Pancreas (tissue), 10 donors: ENCODE measurements at places on chromosomes 5 and 9. TPM values are rescaled to one million over a fixed set of nuclear protein-coding genes. Genes with fewer than 3 reads are reported as not detected.

Gene FAM170A
- not detected for polyA plus RNA-seq

DNA sequence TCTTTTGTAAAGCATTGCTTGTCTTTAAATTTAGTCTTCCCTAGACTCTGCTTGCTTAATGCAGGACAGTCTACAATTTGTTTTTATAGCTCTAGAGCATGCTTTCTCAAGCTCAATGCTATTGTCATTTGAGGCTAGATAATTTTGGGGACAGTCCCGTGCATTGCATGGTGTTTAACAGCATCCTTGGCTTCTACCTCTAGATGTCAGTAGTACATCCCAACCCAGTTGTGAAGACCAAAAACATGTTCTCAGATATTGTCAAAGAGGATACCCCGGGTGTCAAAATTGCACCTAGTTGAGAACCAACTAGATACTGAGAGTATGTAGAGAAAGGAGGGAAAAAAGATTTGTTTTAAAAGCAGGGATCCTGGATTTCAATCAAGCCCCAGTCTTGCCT lies 277.5 kb downstream of the CEMIP2 start:
- no peak for DNase-seq

Gene PCSK1
- polyA plus RNA-seq, result 32.4 TPM

DNA sequence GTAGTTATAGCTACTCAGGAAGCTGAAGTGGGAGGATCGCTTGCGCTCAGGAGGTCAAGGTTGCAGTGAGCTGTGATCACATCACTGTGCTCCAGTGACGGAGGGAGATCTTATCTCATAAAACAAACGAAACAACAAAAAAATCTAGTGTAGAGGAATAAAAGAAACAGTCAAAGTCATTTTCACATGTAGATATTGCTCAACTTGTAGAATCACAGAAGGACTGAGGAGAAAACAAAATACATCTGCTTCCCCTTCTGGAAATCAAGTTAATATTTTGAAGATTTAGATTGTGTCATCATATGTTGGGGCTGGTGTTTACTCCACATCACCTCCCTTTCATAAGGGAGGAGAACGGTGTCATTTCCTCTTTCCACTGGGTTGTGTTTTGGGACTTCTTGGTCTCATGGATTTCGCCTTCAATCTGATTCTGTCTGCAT lies 8.2 kb upstream of the SLC46A2 start:
- DNase-seq, result no peak

GRCh38 chr9:34686231-34686630 lies 4.8 kb downstream of the CCL19 start:
- no peak for DNase-seq

GRCh38 chr5:66861402-66861801 lies 265.2 kb downstream of the MAST4 start:
- no peak for DNase-seq

DNA sequence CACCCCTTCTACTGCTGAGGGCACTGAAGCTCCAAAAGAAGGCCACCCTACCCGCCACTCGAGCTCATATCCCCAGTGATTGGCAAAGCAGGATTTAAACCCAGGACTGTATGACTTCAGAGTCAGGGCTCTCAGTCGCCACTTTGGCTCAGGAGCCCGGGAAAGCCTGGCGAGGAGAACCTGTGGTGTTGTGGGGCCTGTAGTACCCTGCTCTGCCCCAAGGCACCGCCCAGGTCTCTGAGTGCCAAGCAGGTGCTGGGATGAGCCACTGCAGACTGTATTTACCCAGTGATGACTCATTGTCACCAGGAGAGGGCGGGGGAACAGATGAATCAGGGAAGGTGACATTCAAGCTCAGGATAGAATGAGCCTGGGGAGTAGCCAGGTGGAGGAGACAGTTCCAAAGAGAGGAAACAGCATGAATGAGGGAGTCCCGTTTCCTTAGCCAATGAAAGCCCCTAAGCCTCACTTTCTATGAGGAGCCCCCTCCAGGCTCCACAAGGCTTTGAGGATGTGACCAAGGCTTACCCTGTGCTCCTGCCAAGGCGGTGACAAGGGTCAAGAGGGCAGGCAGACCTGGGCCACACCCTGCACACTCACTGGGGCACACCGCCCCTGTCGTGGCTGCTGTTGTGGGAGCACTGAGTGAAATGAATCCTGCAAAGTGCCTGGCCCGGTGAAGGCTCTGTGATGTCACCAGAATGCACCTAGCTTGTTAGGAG lies 17.8 kb upstream of the DPM2 start:
- peak; percentile 92 for DNase-seq

GRCh38 chr5:73749485-73750270 lies 123.7 kb downstream of the ARHGEF28 start:
- no peak for DNase-seq

DNA sequence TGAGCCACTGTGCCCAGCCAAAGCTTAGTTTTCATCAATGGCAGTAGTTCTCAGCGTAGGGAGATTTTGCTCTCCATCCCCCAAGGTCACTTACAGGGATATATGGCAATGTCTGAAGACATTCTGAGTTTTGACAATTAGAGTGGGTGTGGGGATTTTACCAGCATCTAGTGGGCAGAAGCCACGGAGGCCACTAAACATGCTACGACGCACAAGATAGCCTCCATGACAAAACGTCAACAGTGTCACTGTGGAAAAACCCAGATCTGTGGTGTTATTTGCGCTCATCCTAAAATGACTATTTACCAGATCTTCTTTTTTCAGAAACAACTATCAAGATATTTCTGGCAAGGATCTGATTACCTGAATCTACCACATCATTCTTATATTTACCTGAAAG lies 68.2 kb downstream of the CDC14B start:
- DNase-seq, result no peak

DNA sequence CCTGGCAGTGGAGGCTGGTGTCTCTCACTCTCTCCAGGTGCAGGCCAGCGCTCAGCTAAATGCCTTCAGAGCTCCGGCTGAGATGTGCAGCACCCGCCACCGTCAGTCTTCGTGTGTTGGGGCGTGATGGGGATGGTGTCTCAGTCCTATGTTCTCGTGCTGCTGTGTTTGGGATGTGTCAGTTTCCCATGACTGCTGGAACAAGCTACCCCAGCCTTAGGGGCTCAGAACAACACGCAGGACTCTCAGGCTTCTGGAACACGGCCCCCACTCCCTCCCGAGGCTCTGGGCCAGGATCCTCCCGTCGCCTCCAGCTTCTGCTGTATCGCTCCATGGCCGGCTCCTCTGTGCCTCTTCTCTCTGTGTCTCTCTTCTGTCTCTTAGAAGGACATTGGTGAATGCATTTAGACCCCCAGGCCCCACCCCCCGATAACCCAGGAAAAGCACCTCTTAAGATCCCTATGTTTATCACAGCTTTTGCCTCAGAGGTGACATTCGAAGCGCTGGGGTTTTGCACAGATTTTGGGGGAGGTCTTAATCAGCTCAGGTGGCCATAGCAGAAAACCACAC lies 9.6 kb upstream of the CEP72 start:
- no peak for DNase-seq

Gene ARID3C
- polyA plus RNA-seq, result not detected

Gene ZBED3
- polyA plus RNA-seq, result 6.7 TPM

DNA sequence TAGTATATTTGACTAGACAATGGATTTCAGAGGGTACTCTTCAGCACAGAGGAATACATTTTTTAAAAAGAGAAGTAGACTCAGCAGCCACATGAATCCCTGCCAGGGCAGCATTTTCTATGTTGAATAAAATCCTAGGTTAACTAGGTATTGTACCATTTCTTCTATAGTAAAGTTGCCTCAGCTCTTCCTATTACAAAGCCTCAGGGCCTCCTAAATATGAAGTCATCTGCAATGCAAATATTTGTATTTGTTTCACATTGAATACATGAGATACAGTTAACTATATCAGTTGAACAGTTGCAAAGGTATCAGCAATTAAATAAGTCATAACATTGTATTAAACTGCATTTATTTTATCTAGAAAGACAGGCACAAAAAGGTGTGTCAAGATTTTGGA lies 59.5 kb downstream of the NUDT12 start:
- DNase-seq, result no peak
